ENCODE measurements at places on chromosomes 12 and 14.

- no peak for DNase-seq
These were observed 9.5 kb downstream of the FANCM start for GRCh38 chr14:45145214-45145613.

DNA sequence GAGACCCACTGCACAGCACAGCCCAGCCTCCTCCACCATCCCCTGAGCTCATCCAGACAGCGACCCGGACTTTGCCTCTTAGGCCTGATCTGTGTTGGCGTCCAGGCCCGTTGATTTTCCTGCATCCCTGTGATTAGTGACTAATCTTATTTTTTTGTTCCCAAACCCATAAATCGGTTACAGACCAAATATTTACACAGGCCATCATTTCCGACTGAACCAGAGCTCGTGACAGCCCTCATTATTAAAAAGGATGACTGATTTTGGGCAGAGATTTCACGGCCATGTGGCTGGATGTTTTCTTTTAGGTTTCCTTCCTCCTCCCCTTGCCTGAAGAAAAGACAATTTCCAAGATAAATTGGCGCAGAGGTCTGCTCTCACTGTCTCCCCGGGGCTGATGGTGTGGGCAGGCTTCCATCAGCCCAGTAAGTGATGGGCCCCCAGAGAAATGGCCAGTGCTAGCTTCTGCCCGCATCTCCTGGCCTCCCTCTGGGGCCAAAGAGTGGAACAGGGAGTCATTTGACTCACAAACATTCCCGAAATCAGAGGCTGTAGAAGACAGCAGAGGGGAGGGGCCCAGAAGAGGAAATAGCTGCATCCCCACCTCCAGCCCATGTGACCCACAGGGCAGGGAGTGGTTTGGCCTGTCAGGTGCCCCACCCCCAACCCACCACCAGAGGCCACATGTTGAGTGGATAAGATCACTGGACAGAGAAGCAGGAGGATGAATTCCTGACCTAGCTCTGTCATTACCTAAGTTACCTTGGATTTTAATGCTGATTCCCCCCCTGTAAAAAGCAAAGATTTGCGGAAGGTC lies 283.5 kb downstream of the KSR2 start:
- peak; percentile 89 for DNase-seq

DNA sequence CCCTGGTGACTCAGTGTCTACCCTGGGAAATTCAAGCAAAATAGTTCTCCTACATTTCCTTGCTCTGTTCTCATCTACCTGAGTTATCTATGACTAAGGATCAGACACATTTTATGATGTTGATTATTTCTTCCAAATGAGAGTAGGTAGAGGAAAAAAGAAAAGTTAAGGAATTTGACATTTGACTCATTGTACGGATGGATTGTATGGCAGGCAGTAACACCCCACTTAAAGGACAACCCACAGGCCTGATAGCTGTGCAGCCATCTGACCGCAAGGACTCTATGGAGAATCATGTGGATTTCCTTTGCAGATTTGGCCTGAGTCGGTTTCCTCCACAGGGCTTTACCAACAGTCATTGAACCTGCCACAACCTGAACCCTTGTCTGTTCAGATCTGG lies 540.3 kb downstream of the BCL11B start:
- DNase-seq, result no peak

GRCh38 chr12:25495331-25496097 lies 57.6 kb downstream of the LMNTD1 start:
- DNase-seq, result peak; percentile 42

- DNase-seq, result no peak
These were observed 58.8 kb upstream of the GPR68 start for GRCh38 chr14:91303091-91303923.

- DNase-seq, result no peak
These were observed 4.2 kb downstream of the TESPA1 start for GRCh38 chr12:54980341-54980740.

GRCh38 chr12:50725011-50725942 lies 38.6 kb upstream of the ATF1 start:
- DNase-seq, result no peak

DNA sequence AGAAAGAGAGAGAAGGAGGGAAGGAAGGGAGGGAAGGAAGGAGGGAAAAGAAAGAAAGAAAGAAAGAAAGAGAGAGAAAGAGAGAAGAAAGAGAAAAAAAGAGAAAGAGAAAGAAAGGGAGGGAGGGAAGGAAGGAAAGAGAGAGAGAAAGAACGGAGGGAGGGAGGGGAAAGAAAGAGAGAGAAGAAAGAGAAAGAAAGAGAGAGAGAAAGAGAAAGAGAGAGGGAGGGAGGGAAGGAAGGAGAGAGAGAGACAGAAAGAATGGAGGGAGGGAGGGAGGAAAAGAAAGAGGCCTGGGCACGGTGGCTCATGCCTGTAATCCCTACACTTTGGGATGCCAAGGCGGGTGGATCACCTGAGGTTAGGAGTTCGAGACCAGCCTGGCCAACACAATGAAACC lies 5.1 kb upstream of the ANAPC5 start:
- DNase-seq, result no peak

DNA sequence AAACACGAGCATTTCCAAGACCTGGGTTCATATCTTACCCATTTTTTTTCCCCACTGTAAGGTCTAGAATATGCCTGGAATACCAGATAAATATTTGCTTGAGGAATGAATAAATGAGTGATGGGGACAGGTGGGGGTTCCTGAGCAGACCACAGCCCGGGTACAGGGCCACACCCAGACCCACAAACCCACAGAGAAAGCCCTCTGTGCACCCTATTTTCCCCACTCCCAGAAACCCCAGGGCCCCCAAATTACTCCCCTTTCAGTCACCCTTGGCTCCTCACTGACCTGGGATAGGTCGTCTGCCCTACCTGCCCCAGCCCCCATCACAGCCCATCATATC lies 66.5 kb upstream of the DDX11 start:
- no peak for DNase-seq

DNA sequence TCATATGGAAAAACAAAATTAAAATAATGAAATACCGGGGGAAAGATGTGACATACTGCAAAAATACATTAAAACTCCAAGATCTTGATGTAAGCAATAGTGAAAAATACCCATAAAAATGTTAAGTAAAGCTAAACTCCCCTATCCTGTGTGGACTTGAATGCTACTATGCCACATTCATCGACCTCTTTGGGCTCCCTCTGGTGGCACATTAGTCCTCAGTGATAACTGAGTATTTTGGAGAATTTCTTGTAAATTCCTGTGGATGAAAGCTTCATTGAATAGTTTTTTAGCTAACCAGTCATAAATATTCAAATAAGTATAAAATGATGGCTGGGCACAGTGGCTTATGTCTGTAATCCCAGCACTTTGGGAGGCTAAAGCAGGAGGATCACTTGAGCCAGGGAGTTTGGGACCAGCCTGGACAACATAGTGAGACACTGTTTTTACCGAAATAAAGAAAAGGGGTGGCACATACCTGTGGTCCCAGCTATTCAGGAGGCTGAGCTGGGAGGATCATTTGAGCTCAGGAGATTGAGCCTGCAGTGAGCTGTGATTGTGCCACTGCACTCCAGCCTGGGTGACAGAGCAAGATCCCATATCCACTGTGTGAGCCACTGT lies 42.4 kb upstream of the SGPP1 start:
- peak; percentile 10 for DNase-seq

DNA sequence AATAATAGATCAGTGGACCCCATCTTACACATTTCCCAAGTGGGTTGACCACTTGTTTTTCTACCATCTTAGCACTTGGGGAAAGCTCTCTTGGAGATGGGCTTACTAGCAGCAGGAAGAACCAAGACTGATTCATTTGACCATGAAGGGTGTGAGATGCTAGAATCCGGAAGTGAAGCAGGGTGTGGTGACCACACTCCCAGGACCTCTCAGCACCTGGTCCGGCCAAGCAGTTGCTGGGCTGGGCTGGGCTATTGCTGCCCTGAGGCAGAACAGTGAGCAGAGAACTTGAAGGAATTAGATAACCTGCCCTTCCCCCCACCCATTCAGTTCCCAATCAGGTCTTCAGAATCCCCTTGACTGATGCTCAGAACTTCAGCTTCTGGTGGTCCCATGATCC lies 24.4 kb downstream of the ADCY6 start:
- DNase-seq, result no peak

GRCh38 chr14:37584211-37585100 lies 10.6 kb downstream of the FOXA1 start:
- no peak for DNase-seq

Measured in T1000 (cell line).